ENCODE measurements at places on chromosomes 3 and 15.

DNA sequence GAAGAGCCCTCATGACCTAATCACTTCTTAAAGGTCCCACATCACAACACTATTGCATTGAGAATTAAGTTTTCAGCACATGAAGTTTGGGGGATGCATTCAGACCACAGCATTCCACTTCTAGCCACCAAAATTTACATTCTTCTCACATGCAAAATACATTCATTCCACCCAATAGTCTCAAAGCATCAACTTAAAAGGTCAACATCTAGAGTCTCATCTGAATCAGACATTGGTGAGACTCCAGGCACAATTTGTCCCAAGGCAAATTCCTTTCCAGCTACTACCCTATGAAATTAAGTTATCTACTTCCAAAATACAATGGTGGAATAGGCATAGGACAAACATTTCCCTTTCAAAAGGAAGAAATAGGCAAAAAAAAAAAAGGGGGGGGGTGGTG, 64.9 kb downstream of the PLSCR2 start:
- no peak for DNase-seq

GRCh38 chr15:85980946-85981345, 98.7 kb upstream of the AGBL1 start:
- DNase-seq: no peak

- no peak for DNase-seq
Observed at GRCh38 chr15:64197425-64197824, 34.6 kb upstream of the PPIB start.

DNA sequence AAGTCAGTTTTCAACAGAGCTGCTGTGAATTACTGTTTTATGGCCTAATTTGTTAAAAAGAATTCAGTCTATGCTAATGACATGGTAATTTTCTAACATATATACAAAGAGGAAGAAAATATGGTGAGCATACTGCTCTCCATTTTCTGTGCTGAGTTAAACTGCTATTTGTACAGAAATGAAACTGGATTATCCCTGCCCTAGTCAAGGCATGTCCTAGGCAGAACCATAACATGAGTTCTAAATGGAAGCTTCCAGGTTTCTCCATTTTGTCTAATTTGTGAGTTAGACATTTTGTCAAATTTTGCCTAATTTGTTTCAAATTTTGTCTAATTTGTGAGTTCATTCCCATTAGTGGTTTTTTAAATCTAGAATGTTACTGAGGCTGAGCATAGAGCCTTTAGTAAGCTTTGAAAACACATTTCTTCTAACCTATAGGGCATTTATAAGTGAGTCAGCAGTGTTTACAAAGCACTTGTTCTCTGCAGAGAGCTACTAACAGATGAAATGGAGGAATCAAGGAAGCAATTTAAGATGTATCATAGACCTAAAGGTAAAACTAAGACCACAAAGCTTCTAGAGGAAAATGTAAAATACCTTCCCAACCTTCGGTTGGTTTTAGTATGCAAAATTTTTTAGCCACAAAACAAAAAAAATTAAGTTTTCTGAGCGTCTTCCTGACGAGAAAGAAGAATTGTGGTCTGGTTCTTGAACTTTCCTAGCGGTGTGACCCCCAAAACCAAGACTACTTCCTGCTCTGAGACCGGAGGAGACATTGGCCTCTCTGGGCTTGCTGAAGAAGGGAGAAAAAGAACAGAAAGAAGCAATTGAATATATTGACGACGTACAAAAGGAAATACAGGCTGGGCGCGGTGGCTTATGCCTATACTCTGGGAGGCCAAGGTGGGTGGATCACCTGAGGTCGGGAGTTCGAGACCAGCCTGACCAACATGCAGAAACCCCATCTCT, 9.8 kb downstream of the P2RY14 start:
- no peak for DNase-seq

- DNase-seq: no peak
Observed at GRCh38 chr3:195117978-195118581, 152.9 kb downstream of the XXYLT1 start.

DNA sequence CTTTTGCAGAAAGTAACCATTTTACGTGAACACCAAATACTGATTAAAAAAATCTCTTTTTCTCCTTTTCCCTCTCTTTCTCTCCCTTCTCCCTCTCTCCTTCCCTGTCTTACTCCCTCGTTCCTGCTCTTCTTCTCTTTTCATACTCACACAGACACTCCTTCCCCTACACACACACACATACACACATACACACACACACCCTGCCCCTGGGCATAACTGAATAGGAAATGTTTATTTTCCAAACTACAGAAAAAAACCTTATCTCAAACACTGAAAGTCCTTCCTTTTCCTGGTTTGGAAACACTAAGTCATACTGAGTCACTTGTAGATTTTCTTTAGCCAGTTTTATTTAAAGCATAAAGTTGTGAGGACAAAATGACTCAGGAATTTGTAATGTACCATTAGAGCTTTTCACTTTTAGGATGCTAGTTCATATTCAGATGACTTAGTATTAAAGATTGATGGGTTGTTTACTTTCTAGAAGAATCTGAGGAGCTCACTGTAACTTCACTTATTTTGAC, 62.4 kb downstream of the MBNL1 start:
- DNase-seq: no peak

GRCh38 chr3:174116421-174116820, 718.9 kb downstream of the NLGN1 start:
- DNase-seq: no peak

GRCh38 chr3:120796976-120797375, 54.4 kb downstream of the GTF2E1 start:
- no peak for DNase-seq

DNA sequence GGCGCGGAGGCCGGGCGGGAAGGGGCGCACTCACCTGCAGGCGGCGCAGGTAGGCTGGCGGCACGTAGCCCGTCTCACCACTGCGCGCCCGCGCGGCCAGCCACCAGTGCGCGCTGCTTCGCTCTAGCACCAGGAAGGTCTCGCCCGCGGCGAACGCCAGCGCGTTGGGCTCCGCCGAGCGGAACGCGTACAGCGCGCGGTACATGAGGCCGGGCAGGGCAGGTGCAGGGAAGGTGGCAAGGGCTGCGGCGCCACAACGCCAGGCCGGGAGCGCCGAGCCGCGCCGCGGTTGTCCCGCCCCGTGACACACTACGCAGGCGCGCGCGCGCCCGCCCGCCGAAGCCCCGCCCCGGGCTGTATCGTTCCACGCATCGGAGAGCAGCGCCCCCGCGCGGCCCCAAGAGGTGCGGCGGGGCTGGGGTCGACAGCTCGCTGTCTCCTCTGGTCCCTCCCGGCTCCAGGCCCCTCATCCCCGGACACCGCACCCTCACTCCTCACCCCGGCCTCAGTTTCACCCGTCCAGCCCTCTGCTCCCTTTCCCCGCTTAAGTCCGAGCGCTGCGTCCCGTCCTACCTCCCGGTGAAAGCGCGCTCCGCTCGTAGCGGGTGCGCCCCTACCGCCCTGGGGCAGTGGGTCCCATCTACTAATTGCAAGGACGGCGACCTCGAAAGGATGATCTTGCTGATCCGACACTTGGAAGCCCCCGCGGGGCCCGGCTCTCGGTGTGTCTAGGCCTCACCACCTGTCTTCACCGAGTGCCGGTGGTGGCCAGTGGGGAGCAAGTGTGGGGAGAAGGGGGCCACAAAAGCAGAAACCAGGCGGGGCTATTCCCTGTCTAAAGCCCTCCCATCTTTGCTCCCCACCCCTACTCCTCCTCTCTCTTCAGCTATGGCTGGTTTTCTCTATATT, at the start of gene NCKIPSD:
Gene NCKIPSD (minus strand): TSS at position 313 of the 909 bp plus-strand sequence. CDS start 108 bp downstream, at position 205.
- peak; percentile 87 for DNase-seq

DNA sequence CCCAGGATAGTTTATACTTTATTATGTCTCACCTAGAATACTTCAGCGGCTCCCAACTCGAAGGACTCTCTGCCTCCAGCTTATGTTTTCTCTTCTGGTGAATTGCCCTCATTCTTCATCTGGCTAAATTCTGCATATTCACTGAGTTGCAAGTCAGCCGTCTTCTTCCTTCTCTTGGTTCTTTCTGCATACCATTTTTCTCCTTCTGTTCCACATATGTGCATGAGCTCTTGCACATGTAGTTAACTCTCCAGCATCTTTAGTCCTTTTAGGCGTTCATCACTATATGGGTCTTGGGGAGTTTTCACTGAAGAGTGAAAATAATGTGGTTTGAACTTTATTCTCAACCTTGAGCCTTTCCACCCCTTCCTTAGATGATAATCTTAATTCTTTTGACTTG, 70.1 kb downstream of the AP4E1 start:
- no peak for DNase-seq

DNA sequence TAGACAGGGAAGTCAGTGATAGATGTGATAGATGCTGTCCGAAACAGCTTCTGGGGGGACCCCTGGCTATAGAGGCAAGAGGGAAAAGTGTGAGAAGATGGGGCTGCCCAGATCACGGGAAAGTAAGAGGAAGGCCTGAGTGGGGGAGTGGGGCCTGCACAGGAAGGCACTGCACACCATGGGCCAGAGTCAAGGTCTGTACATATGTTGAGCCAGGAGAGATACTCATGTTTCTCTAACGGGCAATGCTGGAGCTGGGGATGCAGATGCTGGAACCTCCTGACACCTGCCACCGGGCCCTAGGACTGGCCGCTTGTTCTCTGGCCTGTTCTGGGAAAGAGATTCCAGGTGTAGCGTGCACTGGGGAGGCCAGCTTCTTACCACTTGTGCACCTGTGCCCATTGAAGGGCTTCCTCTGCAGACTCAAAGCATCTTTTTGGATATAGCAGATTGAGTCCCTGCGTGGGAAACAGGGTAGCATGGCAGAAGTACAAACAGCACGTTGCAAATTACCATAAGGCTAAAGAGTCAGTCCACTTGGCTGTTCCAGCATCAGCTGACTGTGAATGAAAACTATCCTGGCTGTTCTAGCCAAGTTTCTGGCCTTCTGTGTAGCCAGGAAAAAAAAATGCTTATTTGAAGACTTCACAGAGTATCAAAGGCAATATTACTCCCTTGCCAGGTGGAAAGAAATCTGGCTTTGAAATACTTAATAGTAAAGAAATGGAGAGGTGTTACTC, 77.1 kb upstream of the GSK3B start:
- peak; percentile 13 for DNase-seq

GRCh38 chr15:71806452-71806931, 3.9 kb upstream of the NR2E3 start:
- DNase-seq: peak; percentile 27

GRCh38 chr3:100506355-100506754, 13.9 kb downstream of the TMEM45A start:
- DNase-seq: no peak

- DNase-seq: no peak
Observed at GRCh38 chr15:90316139-90316538, 35.9 kb upstream of the ZNF774 start.

DNA sequence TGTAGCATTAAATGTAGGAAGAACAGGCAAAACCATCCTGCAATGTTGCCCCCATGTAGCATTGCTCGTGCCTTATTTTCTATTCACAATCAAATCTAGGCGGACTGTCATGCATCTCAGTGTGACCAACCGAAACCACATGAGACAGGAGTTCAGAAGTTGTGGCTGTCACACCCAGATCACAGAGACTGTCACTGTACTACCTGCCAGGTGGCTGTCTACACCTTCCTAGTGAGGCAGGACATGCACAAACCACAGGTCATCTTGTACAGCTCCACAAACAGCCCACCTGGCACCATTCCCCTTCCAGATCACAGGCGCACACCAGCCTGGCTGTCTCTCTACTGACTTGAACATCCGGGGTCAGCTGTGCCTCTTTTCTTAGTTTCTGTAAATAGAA, 392.8 kb downstream of the OCA2 start:
- no peak for DNase-seq

DNA sequence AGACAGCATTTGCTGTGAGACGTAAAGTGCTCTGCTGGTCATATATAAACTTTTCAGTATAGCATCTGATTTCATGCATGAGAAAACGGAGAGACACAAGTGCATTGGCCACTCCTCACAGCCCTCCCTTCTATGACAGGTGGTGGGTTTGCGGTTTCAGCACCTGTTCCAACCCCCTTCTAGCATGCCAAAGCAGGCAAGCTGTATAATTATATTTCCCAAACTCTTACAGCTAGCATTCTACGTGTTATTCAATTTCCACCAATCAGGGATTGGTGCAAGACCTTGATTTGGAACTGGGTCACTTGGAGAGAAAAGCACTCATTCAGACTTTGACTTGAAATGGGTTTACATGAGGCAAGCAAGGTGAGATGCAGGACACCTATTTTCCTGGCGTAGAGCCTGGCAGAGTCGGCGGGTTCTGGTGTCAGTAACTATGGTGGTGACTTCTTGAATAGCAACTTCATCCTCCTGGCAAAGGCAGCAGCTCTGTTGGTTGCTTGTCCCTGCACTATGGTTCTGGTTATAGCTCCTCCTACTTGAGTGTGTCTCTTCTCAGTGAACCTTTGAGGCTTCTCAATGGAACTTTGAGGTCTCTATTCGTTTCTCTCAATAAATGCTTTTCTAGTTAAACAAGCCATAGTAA, 356.5 kb downstream of the TBL1XR1 start:
- DNase-seq: no peak

DNA sequence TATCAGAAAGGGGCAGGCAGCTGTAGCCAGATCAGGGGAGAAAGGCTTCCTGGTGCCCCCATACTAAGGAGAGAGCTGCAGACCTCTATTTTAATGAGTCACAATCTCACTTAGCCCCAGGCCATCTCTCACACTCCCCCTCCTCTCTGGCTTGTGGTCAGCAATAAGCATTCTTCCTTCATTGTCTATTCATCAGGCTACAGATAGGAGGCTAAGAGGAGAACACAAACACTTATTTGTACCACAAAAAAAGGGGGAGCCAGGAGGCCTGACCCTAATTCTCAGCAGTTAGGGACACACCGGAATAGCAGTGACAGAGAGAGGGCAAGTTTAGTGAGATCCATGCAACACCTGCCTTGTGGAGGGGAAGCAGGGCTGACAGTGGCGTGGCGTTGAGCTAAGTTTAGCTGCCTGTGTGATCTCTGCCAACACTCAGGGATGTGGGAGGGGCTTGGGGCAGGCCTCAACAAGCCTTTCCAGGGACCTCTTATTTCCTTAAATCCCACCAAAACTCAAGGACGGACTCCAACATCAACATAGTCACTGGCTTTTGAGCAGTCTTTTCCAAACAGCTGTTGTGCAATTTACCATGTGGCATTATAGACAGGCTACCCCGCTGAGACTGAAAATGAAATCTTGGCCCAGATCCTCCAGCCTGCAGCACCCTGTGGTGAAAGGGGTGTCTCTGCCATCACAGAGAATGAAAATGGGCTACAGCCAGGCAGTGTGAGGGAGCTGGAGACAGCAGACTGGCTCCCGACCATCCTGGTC, 191.9 kb upstream of the TSC22D2 start:
- peak; percentile 83 for DNase-seq

Data from brain (organoid and tissue), 16 donors.